ENCODE measurements at places on chromosomes 16 and 17.

DNA sequence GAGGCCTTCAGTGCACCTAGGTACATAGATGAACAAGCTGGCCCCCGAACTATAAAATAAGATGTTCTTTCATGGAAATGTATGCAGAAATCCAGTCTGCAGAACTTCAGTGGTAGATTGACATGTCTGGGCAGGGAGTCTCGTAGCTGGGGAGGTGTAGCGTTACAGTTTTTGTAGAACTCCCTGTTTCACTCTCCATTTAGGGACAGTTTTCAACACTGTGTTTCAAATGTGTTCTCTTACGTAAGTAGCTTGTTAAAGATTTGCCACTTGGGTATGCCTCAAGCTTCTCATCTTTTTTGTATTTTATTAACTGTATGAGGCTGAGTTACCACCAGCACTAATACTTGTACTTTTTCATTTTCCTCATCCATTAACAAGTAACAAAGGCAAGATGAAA lies 46.6 kb downstream of the PLD6 start:
- no peaks in the 10 kb centered on the region for H3K27me3 ChIP-seq
- peaks cover 16% of the 10 kb centered on the region for H3K4me1 ChIP-seq
- no peak overlapping the region for H3K4me3 ChIP-seq
- no peak for DNase-seq
- H3K27ac ChIP-seq: no peak overlapping the region
- peaks cover 81% of the 10 kb centered on the region for H3K36me3 ChIP-seq

- no peak overlapping the region for H3K27ac ChIP-seq
- no peak for DNase-seq
- H3K4me1 ChIP-seq: peaks cover 9% of the 10 kb centered on the region
- H3K36me3 ChIP-seq: no peaks in the 10 kb centered on the region
Measured at GRCh38 chr17:64698725-64699124, 36.6 kb upstream of the SMURF2 start.

DNA sequence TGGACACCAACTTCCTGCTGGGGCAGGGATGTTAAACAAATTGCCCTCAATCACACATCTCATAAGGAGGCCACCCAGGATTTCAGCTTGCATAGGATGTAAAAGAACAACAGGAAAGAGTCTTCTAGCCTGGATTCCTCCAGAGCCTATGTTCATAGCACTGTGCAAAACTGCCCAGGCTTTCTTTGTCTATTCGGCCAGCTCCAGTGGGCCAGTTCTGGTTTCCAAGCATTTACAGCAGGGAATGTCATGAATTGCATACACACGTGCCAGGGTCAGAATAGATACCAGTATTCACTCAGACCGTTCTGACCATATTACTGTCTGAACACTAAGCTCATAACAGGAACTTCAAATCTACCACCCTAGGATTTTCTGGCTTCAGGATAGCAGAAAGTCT lies 273.2 kb downstream of the CDH8 start:
- no peak overlapping the region for H3K4me3 ChIP-seq
- no peak for DNase-seq
- H3K4me1 ChIP-seq: no peaks in the 10 kb centered on the region
- no peaks in the 10 kb centered on the region for H3K27me3 ChIP-seq
- H3K27ac ChIP-seq: no peak overlapping the region

GRCh38 chr17:147796-148740 lies 10.7 kb downstream of the SCGB1C2 start:
- H3K4me1 ChIP-seq: no peaks in the 10 kb centered on the region
- H3K27ac ChIP-seq: no peak overlapping the region
- H3K27me3 ChIP-seq: no peaks in the 10 kb centered on the region

- H3K27me3 ChIP-seq: no peaks in the 10 kb centered on the region
- H3K36me3 ChIP-seq: no peaks in the 10 kb centered on the region
- peaks cover 10% of the 10 kb centered on the region for H3K4me1 ChIP-seq
- peak; percentile 76 for DNase-seq
- H3K4me3 ChIP-seq: no peak overlapping the region
Measured at GRCh38 chr16:912684-913613, 57.8 kb downstream of the LMF1 start.

- H3K27ac ChIP-seq: no peak overlapping the region
- no peaks in the 10 kb centered on the region for H3K4me1 ChIP-seq
- no peak for DNase-seq
- H3K4me3 ChIP-seq: no peak overlapping the region
- H3K36me3 ChIP-seq: no peaks in the 10 kb centered on the region
- H3K27me3 ChIP-seq: no peaks in the 10 kb centered on the region
Measured at GRCh38 chr17:81470270-81470943, 42.2 kb downstream of the ACTG1 start.

GRCh38 chr16:76511203-76511602 lies 234.0 kb downstream of the CNTNAP4 start:
- H3K36me3 ChIP-seq: no peaks in the 10 kb centered on the region
- no peak overlapping the region for H3K4me3 ChIP-seq
- H3K4me1 ChIP-seq: no peaks in the 10 kb centered on the region
- H3K27me3 ChIP-seq: no peaks in the 10 kb centered on the region
- DNase-seq: no peak

GRCh38 chr16:69768666-69769065 lies 6.5 kb downstream of the WWP2 start:
- no peak overlapping the region for H3K4me3 ChIP-seq
- peaks cover 51% of the 10 kb centered on the region for H3K4me1 ChIP-seq
- no peaks in the 10 kb centered on the region for H3K36me3 ChIP-seq
- peak overlapping the region; percentile 91 for H3K27ac ChIP-seq
- no peaks in the 10 kb centered on the region for H3K27me3 ChIP-seq

DNA sequence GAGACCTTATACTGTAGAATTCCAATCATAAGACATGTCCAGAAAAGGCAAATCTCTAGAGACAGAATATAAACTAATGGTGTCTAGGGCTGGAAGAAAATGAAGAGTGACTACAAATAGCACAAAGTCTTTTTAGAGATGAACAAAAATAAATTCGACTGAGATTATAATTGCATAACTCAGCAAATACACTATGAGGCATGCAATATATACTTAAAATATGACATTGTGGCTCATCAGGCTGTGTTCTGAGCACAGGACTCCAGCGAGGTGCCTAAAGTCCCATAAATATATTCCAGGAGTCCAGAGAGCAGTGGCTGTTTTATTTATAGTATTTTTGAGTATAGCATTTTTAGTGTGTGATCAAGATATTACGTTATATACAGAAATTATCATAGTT lies 13.1 kb upstream of the ZNF267 start:
- no peak overlapping the region for H3K27ac ChIP-seq
- H3K4me3 ChIP-seq: no peak overlapping the region

- no peaks in the 10 kb centered on the region for H3K4me1 ChIP-seq
- no peaks in the 10 kb centered on the region for H3K27me3 ChIP-seq
- no peak overlapping the region for H3K4me3 ChIP-seq
Measured at GRCh38 chr16:80299416-80299815, 241.4 kb upstream of the DYNLRB2 start.

DNA sequence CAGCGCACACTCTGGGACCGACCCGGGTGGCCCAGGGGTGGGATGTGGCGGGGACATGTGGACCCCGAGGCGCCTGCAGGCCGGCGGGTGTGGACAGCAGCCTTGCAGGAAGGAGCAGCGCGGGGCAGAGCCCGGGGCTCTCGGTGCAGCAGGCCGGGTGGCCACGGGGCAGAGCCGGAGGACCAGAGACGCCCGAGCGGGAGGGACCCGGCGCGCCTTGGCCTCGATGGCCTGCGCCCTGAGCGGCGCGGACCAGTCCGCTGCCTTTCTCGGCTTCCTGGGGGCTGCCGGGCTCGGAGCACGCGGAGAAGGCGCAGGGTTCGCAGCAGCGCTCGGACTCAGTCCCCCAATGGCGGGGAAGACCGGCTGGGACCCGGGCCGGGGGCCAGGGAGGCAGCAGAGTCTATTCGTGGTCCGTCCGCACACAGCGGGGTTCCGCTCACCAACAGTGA lies 43.4 kb downstream of the OSBPL7 start:
- H3K27ac ChIP-seq: no peak overlapping the region
- no peak for DNase-seq
- H3K4me1 ChIP-seq: no peaks in the 10 kb centered on the region
- H3K36me3 ChIP-seq: no peaks in the 10 kb centered on the region

DNA sequence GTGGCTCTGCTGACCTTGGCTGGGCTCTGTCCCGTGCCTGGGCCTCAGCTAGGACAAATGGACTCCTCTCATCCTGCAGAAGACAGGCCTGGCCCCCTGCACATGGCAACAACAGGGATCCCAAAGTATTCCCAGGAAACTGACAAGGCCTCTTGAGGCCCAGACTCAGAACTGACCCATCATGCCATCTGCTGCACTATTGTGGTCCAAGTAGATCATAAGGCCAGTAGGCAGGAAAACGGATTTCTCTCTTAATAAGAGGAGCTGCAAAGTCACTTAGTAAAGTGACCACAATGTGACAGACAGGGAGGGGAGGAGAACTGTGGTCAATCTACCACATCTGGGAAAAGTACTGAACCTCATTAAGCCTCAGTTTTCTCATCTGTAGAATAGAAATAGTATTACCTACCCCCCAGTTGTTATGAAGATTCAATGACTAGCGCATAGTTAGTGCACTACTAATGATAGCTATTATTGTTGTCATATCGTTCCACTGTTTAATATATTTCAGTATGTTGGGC lies 62.1 kb upstream of the TNRC6A start:
- no peaks in the 10 kb centered on the region for H3K27me3 ChIP-seq
- H3K4me1 ChIP-seq: no peaks in the 10 kb centered on the region
- no peak overlapping the region for H3K4me3 ChIP-seq
- H3K36me3 ChIP-seq: no peaks in the 10 kb centered on the region

- H3K27ac ChIP-seq: no peak overlapping the region
- DNase-seq: no peak
- no peak overlapping the region for H3K4me3 ChIP-seq
- no peaks in the 10 kb centered on the region for H3K27me3 ChIP-seq
- H3K36me3 ChIP-seq: no peaks in the 10 kb centered on the region
- no peaks in the 10 kb centered on the region for H3K4me1 ChIP-seq
Measured at GRCh38 chr17:8735336-8735939, 9.2 kb downstream of the CCDC42 start.

DNA sequence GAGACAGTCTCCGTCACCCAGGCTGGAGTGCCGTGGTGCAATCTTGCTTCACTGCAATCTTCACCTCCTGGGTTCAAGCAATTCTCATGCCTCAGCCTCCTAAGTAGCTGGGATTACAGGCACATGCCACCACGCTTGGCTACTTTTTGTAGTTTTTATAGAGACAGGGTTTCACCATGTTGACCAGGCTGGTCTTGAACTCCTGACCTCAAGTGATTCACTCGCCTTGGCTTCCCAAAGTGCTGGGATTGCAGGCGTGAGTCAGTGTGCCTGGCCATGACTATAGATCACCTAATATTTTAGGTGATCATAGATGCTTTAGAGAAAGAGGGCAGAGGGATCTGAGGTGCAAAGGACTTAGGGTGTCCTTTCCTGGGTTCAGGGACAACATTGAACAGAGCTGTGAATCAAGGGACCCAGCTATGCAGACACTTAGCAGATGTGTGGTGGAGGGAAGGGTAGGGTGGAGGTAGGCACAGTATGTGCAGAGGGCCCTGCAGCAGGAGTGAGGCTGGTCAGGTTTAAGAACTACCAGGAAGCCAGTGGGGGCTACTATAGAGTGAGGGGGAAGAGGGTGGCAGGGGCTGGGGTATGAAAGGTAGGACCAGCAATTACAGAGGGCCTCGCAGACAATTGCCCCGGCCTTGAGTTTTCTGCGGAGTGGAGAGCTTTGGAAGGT lies 116.5 kb downstream of the CMIP start:
- H3K36me3 ChIP-seq: no peaks in the 10 kb centered on the region
- no peak overlapping the region for H3K4me3 ChIP-seq
- peaks cover 6% of the 10 kb centered on the region for H3K4me1 ChIP-seq
- no peaks in the 10 kb centered on the region for H3K27me3 ChIP-seq
- DNase-seq: no peak

DNA sequence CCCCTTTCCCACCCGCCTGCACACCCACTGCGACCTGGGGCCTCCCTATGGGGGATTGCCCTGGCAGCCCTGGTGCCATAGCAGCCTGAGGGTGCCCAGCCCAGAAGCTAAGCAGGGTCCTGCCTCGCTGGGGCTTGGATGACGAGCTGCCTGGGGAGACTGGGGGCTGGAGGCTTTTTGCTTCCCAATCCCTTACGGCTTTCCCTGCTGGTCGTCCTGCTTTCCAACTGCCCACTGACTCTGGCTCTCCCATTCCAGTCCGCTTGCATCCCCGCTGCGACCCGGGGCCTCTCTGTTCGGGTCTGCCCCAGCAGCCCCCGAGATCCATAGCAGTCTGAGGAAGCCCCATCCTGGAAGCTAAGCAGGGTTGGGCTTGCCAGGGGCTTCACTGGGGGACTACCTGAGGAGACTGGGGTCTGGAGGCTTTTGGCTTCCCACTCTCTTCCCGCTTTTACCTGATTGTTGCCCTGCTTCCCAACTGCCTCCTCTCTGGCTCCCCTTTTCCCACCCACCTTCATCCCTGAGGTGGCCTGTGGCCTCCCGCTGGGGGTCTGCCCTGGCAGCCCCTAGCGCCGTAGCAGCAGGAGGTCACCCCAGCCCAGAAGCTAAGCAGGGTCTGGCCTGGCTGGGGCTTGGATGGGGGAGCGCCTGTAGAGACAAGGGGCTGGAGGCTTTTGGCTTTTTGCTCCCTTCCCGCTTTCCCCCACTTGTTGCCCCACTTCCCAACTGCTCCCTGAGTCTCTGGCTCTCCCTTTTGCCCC lies 2292.8 kb downstream of the TP53TG3F start:
- H3K36me3 ChIP-seq: no peaks in the 10 kb centered on the region
- no peaks in the 10 kb centered on the region for H3K4me1 ChIP-seq
- no peaks in the 10 kb centered on the region for H3K27me3 ChIP-seq
- H3K27ac ChIP-seq: no peak overlapping the region

DNA sequence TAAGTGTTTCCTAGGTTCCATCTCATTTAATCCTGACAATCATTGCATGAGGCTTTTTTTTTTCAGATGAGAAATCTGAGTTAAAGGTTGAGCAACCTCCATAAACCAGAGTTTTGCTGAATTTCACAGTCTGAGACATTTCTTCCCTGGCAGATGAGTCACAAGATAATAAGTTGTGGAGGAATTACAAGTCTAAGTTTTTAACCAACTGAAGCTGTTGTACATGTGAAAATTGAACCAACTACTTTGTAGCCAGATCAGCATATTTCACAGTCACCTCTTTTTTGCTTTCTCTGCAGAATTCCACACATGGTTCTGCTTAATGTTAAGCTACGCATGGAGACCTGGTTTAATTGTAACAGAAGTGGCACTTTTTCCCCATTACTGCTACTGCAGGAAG lies 765.6 kb downstream of the CDH11 start:
- DNase-seq: no peak
- no peaks in the 10 kb centered on the region for H3K27me3 ChIP-seq
- H3K4me3 ChIP-seq: no peak overlapping the region
- H3K36me3 ChIP-seq: no peaks in the 10 kb centered on the region

- no peak for DNase-seq
- H3K36me3 ChIP-seq: no peaks in the 10 kb centered on the region
- no peaks in the 10 kb centered on the region for H3K27me3 ChIP-seq
- no peaks in the 10 kb centered on the region for H3K4me1 ChIP-seq
Measured at GRCh38 chr16:84463221-84463620, 41.2 kb downstream of the MEAK7 start.

DNA sequence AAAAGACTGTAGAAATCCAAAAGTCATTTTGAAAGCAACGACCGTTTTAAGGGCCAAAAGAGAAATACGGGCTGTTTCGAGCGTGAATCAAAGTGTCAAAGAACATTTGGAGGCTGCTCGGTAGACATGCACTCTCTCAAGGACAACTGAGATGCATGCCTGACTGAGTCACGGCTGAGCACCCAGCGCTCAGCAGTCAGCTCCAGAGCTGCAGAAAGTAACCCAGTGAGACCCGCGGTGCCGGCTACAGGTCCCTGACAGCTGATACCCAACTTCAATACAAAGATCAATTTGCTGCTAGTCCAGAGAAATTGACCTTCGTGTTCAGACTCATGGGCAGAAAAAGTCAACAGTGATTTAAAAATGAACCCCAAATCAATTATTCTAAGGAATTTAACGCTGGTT lies 214.9 kb downstream of the STX8 start:
- no peak overlapping the region for H3K4me3 ChIP-seq
- no peak overlapping the region for H3K27ac ChIP-seq
- peak; percentile 64 for DNase-seq
- no peaks in the 10 kb centered on the region for H3K27me3 ChIP-seq
- no peaks in the 10 kb centered on the region for H3K36me3 ChIP-seq

Measured in thyroid gland (tissue), 4 donors.